ENCODE measurements at places on chromosomes 2 and 18.
A peak's percentile ranks its signal among the peaks of the same experiment; 100 is the strongest.

- peak; percentile 90 for DNase-seq
These were observed 621 bp upstream of the IMP4 start for GRCh38 chr2:130342020-130342532.

DNA sequence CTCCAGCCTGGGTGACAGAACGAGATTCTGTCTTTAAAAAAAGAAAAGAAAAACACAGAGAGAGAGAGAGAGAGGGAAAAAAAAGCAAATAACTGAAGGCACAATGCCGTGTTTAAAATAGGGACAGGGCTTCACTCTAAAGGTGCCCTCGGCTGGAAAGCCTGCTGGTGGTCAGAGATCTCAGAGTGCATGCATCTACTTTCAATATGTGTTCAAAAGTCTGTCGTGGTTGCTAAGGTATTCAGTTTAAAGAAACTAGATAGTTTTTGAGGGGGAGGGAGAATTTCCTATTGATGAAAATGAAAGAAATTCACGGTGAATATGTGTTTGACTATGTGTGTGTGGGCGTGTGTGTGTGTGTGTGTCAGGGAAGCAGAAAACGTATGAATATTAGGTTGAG lies 11.0 kb upstream of the CBLN2 start:
- no peak for DNase-seq

GRCh38 chr2:168165397-168165796 lies 82.0 kb downstream of the STK39 start:
- no peak for DNase-seq

GRCh38 chr2:129812071-129812470 lies 167.4 kb upstream of the RAB6C start:
- no peak for DNase-seq

- no peak for DNase-seq
These were observed 293.9 kb upstream of the DCC start for GRCh38 chr18:52045946-52046675.

DNA sequence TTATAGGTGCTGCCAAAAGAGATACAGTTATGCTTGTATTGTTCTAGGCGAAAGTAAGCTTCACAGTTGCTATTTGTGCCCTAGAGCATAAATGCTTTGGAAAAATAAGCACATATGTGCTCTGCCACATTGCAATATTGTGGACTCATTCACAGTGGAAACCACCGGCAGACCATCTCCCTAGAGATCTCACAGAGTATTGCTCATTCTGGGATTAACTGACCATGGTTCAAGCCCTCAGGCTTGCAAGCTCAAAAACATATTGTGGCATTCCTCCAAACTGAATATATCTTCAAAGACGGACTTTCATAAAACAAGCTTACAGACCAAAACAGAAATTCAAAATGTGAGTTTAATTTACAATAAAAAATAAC lies 158.2 kb upstream of the CCDC150 start:
- peak; percentile 96 for DNase-seq

DNA sequence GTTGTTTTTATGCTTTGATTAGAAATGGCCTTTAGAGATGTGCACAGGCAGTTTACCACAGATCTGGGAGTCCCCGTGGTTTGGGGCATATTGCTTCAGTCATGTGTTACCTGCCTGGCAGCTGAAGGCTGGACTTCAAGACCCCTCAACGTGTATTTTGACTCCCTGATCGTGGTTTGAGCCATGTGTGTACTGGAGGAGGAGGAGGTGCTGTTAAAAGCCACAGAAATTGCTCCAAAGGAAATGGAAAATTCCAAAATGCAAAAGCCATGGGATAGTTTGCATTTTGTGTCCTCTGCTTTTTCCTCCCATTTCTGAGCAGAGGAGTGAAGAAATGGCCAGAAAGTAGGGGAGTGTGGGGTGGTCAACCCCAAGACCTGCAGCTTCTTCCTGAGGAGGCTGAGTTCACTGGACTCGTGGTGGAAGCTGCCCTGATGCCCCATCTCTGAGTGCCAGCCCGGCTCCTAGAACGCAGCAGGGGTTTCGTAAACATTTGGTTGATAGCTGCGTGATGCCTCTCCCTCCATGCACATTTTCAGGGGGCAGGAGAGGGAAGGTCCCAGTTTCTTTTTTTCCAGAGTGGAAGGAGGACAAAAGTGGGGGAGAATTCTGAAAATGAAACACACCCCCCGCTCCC lies 45.7 kb downstream of the ITGB1BP1 start:
- DNase-seq = no peak

GRCh38 chr2:120103723-120104467 lies 91.0 kb downstream of the EPB41L5 start:
- no peak for DNase-seq

DNA sequence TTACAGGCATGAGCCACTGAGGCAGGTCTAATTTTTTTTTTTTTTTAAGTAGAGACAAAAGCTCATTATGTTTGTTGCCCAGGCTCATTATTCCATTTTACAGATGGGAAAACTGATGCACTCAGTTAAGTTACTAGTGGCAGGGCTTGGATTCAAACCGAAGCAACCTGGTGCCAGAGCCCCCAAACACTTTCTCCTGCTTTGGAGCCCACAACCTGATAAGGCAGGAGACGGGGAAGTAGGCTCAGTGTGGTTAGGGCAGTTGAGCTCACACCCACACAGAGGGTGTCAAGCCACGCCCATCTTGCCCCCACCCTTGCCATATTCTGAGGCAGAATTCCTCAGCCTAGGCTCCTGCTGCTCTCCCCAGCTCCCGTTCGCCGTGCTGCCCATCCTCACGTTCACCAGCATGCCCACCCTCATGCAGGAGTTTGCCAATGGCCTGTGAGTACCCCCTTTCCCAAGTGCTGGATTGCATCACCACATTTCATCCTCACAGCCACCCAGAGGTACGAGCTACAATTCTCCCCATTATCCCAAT lies 5.8 kb upstream of the CTDSP1 start:
- DNase-seq = no peak

DNA sequence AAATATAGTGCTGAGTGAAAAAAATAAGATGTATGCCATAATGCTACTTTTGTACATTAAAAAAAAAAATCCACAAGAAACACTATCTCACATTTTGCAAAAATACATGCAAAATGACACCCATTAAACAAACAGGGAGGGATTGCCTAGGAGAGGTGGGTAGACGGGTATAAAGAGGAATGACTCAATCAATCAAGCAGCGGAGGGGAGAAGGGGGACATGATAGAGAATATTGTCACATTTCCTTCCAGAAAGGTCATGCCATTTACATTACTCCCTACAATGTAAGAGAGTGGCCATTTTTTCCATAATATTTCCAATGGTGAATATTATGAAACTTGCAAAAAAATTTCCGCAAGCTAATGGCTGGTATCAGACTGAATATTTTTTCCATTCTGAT lies 542.3 kb upstream of the TNP1 start:
- no peak for DNase-seq

DNA sequence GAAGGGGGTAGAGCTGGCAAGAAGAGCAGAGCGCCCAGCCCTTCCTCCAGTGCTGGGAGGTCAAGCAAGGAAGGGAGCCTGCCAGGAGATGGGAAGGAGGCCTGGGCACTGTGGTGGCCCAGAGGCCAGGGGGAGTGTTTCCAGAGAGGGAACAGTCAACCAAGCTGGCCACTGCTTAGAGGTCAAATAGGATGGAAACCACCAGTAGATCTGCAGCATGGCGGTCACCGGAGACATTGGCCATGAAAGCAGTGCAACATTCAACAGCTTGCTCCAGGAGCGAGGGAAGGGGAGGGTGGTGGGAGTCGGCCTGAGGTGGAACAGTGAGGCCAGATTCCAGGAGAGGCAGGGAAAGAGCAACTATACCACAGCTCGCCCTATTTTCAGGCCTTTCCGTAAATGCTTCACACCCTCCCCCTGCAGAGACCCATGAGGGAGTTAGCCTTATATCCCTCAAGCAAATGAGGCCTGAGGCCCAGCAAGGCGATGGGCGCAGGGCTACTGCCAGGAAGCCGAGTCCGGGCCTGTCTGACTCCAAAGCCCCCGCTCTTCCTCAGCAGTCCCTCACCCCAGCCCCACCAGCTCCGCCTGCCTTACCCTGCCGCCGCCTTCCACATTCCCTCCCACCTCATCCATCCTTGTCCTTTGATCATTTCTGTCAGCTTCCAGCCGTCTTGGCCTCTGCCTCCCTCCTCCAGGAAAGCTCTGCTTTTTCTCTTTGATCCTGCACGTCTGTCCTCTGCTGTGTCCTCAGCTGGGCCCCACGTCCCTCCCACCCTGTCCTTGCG lies 17.0 kb downstream of the KCNK3 start:
- DNase-seq = no peak

DNA sequence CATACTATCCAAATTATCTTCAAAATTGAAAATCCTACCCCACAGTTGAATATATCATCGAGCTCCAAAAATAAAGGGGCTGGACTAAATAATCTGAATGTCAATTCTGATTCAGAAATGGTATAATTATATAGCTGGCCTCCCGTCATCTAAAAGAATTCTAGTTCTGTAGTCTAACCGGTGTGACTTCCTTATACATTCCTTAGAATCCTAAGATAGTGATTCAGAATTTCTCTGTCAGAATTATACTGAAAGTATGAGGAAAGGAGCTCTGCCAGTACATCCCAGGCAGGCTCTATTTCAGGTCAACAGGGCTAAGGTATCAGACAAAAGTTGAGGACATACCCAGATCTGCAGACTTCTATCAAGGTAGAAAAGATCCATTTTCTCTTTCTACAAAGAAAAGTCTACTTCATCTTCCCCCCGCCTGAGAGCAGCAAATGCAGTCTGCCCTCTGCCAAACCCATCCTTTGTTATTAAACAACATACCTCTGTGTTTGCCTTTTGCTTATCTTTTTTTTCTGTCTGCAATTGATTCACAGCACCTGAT lies 128.5 kb downstream of the METTL4 start:
- DNase-seq = no peak

DNA sequence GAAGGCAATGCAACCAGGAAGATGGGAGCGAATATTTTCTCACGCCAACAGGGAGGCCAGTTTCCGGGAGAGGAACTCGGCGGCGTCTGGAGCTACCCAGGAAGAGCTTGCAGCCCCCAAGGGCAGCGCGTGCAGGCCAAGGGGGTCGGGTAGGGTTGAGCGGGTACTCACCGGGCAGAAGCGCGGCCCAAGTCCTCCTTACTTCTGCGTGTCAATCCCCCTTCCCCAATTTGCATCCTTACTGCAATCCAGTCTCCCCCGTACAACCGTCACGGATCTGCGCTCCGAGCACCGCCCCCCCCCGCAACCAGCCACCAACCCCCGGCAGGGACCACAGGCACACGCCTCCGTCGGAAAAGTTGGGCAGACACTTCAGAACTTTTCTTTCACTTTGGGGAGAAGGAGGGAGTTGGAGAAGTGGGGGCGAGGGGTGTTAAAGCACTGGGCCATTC lies 1.3 kb downstream of the ATP8B1 start:
- DNase-seq = no peak

- no peak for DNase-seq
These were observed 562.1 kb upstream of the KLHL29 start for GRCh38 chr2:22822835-22823234.

DNA sequence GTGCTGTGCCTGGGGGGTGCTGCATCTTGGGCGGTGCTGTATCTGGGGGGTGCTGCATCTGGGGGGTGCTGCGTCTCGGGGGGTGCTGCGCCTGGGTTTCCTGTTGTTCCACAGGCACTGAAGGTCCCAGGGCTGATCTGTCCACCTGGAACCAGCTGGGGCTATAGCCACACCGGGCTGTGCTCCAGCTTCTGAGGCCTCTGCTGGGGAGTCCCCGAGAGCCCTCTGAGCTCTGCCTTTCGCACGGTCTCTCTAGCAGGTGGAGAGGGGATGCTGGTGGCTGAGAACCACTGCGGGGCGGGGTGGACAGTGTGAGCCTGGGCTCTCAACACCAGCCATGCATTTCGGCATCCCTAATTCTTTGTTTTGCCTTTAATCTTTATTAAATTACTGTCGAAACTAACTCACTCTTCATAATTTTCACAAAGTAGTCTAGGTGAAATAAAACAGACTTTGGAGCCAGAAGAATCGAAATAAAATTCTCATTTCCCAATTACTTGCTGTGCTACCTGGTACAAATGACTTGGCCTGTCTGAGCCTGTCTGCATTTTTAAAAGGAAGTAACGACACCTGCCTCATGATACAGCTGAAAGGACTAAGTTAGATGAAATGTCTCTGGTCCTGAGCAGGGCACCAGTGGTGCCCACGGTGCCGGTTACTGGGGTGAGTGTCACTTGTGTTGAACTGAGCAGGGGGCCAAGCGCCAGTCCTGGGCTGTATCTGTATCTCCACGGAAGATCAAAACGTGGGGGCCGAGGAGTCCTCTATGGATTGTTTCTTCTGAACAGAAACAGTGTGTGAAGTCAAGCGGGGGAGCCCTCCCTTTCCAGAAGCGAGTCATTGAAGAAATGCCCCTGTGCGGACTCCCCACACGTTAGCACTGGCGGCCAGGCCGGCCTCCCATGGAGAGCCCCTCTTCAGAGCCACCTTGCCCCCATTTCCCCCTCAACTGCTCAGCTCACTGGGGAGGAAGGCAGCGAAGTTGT lies 142.0 kb downstream of the ASB1 start:
- no peak for DNase-seq

- no peak for DNase-seq
These were observed 1.6 kb downstream of the ASXL3 start for GRCh38 chr18:33579349-33580215.

- no peak for DNase-seq
These were observed 60.0 kb downstream of the IL1R2 start for GRCh38 chr2:102051692-102052277.

DNA sequence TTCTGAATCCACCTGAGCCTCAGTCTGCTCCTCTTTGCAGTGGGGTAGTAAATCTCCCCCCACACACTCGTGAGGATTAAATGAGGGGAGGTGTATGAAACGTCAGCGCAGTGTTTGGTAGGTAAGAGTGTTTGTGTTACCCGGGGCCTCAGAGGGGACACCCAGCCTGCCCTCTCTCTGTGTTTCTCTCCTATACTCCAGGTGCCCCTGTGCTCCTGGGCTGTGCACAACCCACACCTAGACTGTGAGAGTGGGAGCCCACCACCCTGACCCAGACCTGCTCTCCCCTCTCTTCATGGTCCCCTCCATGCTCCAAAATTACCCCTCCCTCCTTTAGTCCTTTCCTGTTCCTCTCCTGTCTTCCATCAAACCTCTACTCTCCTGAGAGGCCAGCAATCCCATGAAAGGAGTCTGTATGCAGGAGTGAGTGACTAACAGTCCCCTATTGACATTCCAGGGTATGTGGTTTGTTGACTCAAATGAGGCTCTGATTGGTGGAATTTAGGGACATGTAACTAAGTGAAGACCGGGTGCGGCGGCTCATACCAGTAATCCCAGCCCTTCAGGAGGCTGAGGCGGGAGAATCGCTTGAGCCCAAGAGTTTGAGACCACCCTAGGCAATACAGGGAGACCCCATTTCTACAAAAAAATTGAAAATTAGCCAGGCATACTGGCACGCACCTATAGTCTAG lies 10.4 kb downstream of the CIB4 start:
- no peak for DNase-seq

- DNase-seq = no peak
These were observed 133.6 kb downstream of the MBD2 start for GRCh38 chr18:54090856-54091255.
